ENCODE measurements at places on chromosomes 1 and 21. TPM values are rescaled to one million over a fixed set of nuclear protein-coding genes. Genes with fewer than 3 reads are reported as not detected.

The TDRD10 gene
- total RNA-seq, result 2.3 TPM

The FCGR3A gene
- total RNA-seq, result 36.0 TPM

The EDARADD gene
- 7.4 TPM for total RNA-seq

The COL6A2 gene
- 1,004 TPM for total RNA-seq

The SPRR2E gene
- total RNA-seq, result not detected

The MYBPH gene
- not detected for total RNA-seq

The CRP gene
- 46.3 TPM for total RNA-seq

The CCDC181 gene
- 5.6 TPM for total RNA-seq

The EFNA1 gene
- total RNA-seq, result 100.0 TPM

The MTOR gene
- 38.2 TPM for total RNA-seq

The SIPA1L2 gene
- total RNA-seq, result 20.6 TPM

The ILF2 gene
- 87.6 TPM for total RNA-seq

The AADACL3 gene
- not detected for total RNA-seq

The VSIG8 gene
- total RNA-seq, result not detected

The ACAP3 gene
- total RNA-seq, result 86.6 TPM

Measured in mucosa of gallbladder (tissue), 1 donor.